ENCODE measurements at places on chromosomes 2 and 18. TPM values are rescaled to one million over a fixed set of nuclear protein-coding genes. Genes with fewer than 3 reads are reported as not detected.

The COL6A3 gene
- 33.2 TPM for polyA plus RNA-seq

DNA sequence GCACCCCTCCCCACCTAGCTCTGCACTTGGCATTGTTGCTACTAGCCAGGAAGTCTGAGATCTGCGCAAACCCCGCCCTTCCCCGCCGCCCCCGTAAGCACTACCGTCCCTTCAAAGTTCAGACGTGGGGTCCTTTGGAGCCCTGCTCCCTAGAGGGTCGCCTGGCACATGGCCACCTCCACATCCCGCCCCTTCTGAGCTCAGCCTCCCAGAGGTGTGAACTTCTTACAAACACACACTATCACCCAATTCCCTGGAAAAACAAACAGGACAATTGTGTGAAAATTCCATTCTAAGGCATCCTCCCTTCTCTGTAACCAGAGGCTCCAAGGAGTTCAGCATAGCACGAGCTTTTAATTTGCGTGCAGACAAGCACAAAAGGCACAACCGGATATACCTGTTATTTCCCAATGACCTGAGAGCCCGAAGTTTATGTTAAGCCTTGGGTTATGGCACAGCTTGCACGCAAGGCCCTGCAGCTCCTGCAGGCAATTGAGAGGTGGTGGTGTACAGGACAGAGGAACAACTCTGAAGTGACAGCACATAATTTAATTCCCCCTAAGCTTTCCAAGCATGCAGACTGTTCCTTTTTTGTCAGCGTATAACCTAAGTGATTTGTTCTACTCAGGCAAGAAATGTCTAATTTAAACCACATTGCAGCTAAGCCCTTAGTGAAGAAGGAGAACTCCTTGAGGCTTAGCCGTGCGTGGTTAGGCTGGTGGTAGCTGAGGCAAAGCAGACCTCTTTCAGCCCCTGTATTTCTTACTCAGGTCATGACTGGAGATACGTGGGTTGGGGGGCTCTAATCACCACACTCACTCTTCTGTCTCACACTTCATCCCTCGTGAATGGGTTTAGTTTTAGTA is 20.3 kb upstream of the CYP1B1 start:
- peak; percentile 79 for DNase-seq

DNA sequence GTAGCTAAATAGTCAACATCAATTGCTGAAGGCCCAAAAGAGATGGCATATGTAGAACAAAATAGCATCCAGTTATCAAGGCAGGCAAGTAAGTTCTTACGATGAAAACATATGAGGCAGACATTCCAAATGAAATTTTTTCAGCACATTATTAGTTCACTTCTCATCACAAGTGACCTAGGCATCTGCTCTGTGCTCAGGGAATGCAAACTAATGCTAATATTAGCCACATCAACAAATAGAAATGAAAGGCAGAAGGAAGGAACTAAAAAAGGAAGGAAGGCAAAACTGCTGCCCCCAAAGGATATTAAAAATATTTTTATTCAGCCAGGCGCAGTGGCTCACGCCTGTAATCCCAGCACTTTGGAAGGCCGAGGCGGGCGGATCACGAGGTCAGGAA is 51.2 kb upstream of the ROCK1 start:
- DNase-seq: no peak

The STEAP3 gene
- polyA plus RNA-seq: 4.8 TPM

The LYPD6 gene
- 0.48 TPM for polyA plus RNA-seq

The SERPINE2 gene
- 24.2 TPM for polyA plus RNA-seq

- DNase-seq: no peak
Observed at GRCh38 chr18:3547891-3548615, 98.1 kb downstream of the TGIF1 start.

The PAX8 gene
- 0.05 TPM for polyA plus RNA-seq

GRCh38 chr2:237878-238277 is 26.0 kb downstream of the SH3YL1 start:
- no peak for DNase-seq

The HADHA gene
- polyA plus RNA-seq: 307 TPM

- DNase-seq: no peak
Observed at GRCh38 chr2:240806006-240806405, 14.0 kb downstream of the KIF1A start.

DNA sequence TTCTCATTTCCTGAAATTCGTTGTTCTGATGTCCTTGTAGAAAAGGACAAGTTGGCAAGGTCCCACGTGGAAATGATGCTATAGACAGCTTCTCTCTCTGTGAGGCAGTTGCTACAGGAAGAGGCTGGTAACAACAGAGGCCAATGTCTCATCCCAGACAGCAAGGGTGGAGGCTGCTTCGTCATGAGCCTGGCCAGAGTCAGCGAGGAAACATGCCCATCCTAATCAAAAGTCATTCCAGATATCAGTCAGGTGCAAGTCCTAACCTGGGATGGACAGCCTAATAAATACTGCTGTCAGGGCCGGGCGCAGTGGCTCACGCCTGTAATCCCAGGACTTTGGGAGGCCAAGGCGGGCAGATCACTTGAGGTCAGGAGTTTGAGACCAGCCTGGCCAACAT is 6.4 kb upstream of the SMAD7 start:
- DNase-seq: no peak

DNA sequence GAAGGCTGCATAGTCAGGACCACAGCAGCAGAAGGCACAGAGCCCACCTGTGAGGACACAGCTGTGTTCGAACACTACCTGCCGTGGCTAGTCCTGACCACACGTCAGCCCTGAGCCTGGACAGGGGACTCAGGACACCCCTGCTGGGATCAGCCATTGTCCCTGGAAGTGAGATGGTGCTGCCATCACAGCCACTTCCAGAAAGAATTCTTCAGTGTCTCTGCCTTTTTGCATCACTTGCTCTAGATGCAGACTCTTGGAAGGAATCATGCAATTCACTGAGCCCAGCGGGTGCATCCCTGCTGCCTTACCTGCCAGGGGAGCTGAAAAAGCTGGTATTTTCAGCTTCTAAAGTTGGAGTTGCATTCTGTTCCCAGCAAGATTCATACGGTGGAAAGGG is 49.3 kb downstream of the LAMA3 start:
- no peak for DNase-seq

GRCh38 chr2:7994397-7994951 is 687.4 kb upstream of the ID2 start:
- peak; percentile 29 for DNase-seq

- peak; percentile 91 for DNase-seq
Observed at GRCh38 chr2:36355151-36355889, at the start of gene CRIM1. Gene CRIM1, plus strand, starts transcription at chr2:36355778. Its CDS starts 515 bp downstream, at chr2:36356293.

- DNase-seq: no peak
Observed at GRCh38 chr2:178296394-178297090, 102.2 kb downstream of the OSBPL6 start.
